Stimulated activated CD8-positive, alpha-beta memory T cell treated with anti-CD3 and anti-CD28 coated beads, Interleukin-7, amount 100 ng/mL, for 4 hours (primary cell): ENCODE measurements at places on chromosomes 7 and 10.
A peak's percentile ranks its signal among the peaks of the same experiment; 100 is the strongest.

- DNase-seq: peak; percentile 64
Observed at GRCh38 chr10:103712898-103713498, 142.4 kb downstream of the SH3PXD2A start.

DNA sequence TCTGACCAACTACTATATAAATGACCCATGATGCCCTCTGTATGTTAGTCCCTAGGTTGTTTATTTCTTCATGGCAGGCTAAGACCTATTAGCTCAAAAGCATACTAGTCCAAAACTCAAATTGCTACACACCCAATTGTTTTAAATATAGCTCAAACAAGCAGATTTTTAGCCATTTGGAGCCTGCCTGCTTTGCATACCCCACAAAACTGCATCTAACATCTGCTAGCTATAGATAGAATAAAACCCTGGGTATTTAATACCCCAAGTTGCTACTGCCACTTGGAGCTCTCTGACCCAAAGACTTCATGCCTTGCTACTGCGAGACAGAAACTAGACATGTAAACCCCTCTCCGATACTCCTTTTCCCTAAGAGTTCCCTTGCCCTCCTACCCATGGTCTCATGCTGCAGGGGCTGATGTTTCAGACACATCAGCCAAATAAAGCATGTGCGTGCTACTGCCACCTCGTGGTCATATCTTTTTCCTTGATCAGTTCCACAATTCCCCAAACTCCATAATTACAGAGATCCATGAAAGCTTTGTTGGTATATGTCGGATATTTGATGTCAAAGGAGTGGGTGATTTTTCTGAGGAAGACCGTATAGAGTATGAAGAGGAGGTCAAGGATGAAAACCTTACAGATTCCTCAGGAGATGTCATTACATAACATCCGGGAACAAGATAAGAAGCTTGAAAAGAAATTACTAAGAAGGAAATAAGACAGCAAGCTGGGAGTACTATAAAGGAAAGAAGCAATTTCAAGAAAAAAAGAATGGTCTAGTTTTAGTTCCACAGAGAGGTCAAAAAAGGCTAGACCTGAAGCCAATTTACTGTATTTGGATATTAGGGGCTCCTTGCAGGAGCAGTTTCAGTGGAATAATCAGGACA is 386.6 kb downstream of the SH2D4B start:
- no peak for DNase-seq

- no peak for DNase-seq
Observed at GRCh38 chr7:67392596-67393438, 396.2 kb downstream of the TYW1 start.

DNA sequence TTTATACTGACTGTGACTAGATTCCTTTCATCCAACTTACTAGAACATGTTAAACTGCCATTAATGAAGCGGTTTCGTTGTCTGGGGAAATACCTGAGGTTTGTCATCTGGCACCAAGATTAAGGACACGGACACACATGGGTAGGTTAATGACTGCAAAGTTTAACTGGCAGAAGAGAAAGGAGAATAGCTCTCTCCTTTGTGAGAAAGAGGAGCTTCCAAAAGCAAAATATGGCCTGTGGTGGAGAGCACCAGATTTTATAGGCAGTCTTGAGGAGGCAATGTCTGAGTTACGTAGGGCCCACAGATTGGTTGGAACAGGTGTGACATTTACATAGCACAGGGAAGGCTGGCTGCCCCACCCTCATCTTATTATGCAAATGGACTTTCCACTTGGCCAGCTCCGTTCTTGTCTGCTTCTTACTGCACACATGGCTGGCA is 1193.0 kb upstream of the CELF2 start:
- DNase-seq: no peak

- no peak for DNase-seq
Observed at GRCh38 chr10:88230251-88230650, 352.9 kb downstream of the RNLS start.

GRCh38 chr7:131471250-131472004 is 85.0 kb downstream of the PODXL start:
- no peak for DNase-seq

GRCh38 chr7:107527196-107527595 is 36.5 kb downstream of the COG5 start:
- DNase-seq: no peak

- DNase-seq: no peak
Observed at GRCh38 chr7:129417073-129417472, 17.2 kb upstream of the STRIP2 start.

DNA sequence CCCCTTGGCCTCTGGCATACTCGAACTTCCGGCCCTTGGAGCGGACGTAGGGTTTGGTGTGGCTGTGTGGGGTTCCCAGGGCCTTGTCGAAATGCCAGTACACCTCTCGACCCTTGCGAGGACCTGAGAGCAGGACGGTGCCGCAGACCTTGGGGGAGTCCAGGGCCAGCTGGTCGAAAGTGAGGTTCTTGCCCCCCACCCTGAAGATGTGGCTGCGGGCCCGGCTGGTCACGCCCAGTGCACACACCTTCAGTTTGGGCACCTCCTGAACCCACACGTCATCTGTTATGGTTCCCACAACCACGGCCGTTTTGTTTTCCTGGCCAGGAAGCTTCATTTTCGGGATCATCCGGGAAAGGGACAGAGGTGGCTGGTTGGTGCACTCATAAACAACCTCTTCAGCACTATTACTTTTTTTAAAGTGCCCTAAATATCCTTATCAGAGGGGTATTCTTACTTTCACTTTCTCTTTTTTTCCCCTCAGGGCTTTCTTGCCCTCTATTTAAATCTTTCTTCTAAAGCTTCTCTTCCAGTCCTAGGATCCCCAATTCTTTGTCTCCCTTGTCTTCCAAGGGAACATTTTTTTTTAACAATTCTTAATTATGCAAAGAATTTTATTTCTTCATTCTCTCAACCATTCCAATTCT is 44.9 kb upstream of the FAM3C start:
- no peak for DNase-seq

DNA sequence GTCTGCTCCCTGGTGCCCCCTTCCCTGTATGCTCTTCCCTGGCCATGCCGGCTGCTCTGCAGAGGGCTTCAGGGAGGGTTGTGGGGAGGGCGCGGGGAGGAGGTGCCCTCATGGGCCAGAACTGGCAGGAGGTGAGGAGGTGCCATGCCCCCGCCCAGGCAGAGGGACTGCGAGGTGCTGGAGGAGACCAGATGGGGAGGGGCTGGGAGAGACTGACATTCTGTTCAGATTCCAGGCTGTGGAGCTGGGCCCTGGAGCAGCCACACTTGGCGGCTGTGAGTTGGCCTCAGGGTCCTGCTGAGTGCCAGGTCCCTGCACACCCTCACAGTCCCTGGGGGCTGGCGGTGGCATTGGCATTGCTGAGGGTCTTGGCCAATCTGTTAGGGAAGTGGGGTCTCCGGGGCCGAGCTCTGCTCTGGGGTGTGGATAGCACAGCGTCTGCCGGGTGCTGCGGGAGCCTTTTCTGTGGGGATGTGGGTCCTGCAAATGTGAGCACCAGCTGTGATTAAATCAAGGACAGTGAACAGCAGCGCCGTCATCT is 25.4 kb downstream of the INPP5A start:
- no peak for DNase-seq

- DNase-seq: no peak
Observed at GRCh38 chr7:88109612-88110011, 110.2 kb downstream of the SRI start.

- no peak for DNase-seq
Observed at GRCh38 chr10:108789919-108790318, 1133.4 kb downstream of the XPNPEP1 start.

DNA sequence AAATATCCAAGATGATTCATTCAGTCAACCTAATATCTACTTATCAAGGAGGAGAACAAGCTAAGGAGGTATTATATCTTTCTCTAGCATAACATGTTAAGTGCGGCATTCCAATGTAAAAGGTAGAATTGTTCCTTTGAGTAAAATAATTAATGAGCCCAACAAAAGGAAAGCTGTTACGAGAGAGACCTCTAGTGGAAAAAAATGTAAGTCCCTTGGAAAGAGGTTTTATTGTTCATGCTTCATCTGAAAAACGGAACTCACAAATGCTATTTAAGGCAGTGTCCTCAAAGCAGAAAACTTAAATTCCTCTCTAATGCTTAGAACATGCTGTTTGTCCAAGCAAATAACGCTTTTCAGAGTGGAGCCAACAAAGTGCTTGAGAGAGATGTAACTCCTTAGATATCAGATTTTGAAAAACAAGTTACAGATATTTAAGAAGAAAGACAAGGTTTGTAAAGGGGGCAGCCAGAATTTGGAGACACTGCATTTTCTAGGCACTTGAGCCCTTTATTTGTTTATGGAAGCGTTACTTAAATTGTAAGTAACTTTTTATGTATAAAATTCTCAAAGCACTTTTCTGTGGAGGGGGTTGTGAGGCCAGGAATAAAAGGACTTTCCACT is 119.9 kb downstream of the TFEC start:
- no peak for DNase-seq

- no peak for DNase-seq
Observed at GRCh38 chr7:29957521-29958310, 31.9 kb downstream of the SCRN1 start.

DNA sequence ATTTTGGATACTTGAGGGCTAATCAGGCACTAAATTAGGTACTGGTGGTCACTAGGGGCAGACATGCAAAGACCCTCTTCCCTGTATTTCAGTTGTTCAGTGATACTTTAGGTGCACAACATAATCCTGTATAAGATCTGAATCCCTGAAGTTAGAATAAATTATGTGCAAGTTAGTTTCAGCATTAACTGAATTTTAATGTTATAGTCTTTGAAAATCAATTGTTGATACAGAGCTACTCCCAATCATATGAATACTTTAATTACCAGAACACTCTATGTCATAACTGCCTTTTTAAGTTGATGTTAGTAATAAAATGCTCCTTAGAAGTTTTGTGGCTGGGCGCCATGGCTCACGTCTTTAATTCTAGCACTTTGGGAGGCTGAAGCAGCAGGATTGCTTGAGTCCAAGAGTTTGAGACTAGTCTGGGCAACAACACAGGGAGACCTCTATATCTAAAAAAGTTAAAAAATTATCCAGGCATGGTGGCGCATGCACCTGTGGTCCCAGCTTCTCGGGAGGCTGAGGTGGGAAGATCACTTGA is 87.1 kb upstream of the SKAP2 start:
- DNase-seq: no peak

GRCh38 chr10:25028711-25029110 is 12.3 kb downstream of the THNSL1 start:
- no peak for DNase-seq

GRCh38 chr7:1853986-1854865 is 184.1 kb downstream of the ELFN1 start:
- no peak for DNase-seq

DNA sequence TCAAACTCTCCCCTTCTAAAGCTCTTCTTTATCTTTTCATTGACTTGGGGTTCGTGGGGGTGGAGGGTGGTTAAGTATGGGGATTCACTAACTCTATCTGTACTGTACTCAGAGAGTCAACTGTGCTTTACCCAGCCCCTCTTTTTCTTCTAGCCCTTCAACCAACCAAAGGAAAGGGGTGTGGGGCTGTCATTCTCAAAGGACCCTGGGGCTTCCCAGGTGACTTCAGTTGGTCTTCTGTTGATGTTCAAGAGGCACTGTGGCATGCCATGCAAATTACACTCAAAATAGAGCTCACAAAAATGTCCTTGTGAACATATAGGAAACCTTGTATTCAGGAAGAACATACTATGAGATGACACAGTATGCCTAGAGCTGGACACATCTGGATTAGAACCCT is 16.9 kb upstream of the RHOBTB1 start:
- DNase-seq: no peak

- no peak for DNase-seq
Observed at GRCh38 chr7:92988051-92988450, 129.7 kb downstream of the SAMD9 start.

DNA sequence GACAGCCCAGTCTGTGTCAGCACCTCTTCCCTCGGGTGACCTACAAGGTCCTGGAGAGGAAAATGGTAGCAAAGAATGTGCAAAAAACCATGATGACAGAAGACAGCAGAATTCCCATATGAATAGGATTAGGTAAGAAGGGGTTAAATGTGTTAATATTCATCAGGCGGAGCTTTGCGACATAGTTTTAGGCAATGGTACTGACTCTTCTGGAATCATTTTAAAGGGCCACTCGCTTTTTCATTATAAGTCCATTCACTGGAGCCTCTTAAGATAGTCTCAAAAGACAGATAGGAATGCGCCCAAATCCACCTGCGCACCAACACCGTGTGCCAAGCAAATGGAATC is 38.2 kb downstream of the DLG5 start:
- no peak for DNase-seq

GRCh38 chr7:111796671-111797070 is 234.4 kb upstream of the IMMP2L start:
- no peak for DNase-seq

DNA sequence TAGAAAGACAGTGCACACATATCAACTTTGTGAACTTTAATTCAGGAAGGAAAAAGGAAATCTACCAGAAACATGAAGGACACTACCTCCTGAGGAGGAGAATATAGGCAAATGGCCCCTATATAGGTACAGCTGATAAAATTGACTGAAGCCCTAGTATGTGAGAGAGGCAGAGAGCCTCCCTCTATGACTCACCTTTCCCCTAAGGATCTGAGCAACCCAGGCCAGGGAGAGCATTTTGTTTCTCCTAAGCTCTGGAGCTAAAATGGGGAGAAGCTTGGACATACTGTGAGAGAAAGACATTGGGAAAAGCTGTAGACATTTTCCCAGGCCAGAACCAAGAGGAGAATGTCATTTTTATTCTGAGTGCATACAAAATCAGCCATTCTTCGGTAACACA is 303.5 kb downstream of the AHR start:
- DNase-seq: no peak

DNA sequence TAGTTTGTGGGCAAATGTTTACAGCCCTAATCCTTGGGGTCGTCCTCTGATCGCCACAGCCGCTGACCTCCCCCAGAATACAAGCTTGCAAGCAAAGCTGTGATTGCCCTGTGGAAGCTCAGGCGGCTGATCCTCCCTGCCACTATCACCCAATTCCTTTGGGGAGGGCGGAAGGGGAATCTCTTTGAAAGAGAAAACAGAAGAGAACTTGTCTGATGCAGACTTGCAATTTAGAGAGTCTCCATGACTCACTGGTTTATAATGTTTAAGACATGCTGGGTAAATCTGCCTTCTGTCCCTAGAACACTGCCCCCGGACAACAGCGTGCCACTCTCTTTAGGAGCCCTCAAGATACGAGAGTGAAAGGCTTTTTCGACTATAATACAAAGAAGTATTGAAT is 75.5 kb downstream of the NRP1 start:
- no peak for DNase-seq

- no peak for DNase-seq
Observed at GRCh38 chr7:6618621-6619020, 3.2 kb downstream of the ZNF853 start.

- DNase-seq: peak; percentile 34
Observed at GRCh38 chr7:2715341-2716231, 27.6 kb downstream of the AMZ1 start.

GRCh38 chr7:139771001-139771956 is 6.5 kb downstream of the HIPK2 start:
- DNase-seq: no peak
